ENCODE measurements at places on chromosomes 6 and 20. TPM values are rescaled to one million over a fixed set of nuclear protein-coding genes. Genes with fewer than 3 reads are reported as not detected.

- DNase-seq, result no peak
Observed at GRCh38 chr6:126017668-126018067, 31.3 kb downstream of the TRMT11 start.

TMEM244 gene
- not detected for total RNA-seq

GRCh38 chr6:84892671-84893070 is 128.3 kb upstream of the TBX18 start:
- no peak for DNase-seq

ENPP4 gene
- 7.5 TPM for total RNA-seq

DNA sequence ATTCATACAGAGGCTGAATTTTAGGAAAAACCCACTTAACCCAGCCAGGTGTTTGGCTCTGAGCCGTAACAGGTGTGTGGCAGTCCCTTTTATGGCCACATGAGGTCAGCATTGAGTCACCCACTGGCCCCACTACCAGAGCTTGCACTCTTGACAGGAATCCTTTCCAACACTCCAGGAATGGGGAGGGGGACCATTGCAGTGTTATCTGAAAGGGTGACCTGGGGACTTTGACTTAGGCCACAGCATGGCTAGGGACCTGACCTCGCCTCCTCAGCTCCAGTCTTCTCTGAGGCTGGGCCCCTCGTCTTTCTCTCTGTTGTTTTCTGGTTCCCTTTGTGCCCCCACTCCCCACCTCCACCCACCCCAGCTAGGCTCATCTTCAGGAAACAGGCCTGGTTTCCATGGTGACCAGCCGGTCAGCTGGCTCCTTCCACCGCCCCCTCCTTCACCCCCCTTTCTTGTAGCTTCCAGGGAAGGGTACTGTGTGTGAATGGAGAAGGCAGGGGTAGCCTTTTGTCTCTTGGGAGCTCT is 2.1 kb upstream of the TMEM151B start:
- peak; percentile 53 for DNase-seq

DNA sequence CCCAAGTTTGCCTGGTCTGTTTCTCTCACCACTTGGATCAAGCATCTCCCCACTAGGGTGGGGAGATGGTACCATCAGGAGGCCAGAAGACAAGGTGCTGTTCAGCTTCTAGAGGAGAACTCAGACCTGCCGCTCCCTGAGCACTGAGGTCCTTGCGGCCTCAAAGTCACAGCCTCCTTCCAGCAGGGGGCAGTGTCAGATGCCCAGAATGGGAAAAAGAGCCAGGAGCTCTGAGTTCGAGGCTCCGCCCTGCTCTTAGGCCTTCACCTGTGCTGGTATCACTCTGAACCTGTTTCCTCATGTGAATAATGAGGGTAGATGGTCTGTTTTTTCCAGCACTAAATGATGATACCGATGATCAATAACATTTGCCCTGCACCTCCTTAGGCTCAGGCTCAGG is 68.7 kb downstream of the TOX2 start:
- DNase-seq, result no peak

- DNase-seq, result no peak
Observed at GRCh38 chr6:150490586-150490985, 109.1 kb upstream of the PLEKHG1 start.

TINAG gene
- total RNA-seq, result not detected

GRCh38 chr6:98920904-98921431 is 26.8 kb downstream of the FBXL4 start:
- no peak for DNase-seq

SRMS gene
- total RNA-seq, result not detected

HLA-DOA gene
- 0.25 TPM for total RNA-seq

DNA sequence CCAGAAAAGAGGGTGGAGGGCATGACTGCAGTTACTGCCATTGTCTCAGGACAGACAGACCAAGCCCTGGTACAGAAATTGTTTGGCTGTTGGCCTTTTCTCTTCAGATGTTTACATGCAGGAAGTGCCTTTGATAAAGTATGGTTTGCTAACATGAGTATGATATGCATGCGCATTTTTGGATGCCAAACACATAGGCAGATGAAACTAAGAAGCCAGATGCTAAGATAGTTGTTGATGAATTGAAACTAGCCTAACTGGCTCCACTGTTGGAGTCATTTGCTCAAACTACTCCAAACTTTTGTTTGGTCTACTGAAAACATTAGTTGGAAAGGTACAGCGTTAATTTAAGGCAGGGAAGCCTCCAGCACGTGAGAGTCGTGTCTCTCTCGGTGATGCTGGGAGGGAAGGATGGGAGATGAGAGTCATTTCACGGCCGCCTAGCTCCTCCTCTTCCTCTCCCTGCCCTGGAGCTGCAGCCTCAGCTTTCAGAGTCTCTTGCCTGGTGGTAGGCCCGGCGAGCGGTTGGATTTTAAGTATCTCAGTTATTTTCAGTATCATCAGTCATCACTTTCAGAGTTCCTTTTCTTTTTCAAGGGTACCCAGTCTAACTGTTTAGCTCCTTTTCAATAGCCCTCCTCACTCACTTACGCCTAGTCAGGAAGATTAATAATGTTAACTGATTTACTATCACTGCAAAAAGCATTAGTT is 29.7 kb downstream of the RREB1 start:
- peak; percentile 57 for DNase-seq

GRCh38 chr6:81476881-81477280 is 275.6 kb downstream of the TENT5A start:
- DNase-seq, result no peak

Measured in cardiac muscle cell (in vitro differentiated cells and primary cell).